ENCODE measurements at places on chromosomes 6 and 20.

GRCh38 chr6:82248273-82248735 is 760 bp upstream of the IBTK start:
- no peak for DNase-seq

- DNase-seq, result no peak
These were observed at the start of gene FLRT3 for GRCh38 chr20:14337400-14338171. FLRT3 (minus strand) TSS chr20:14337612; CDS start chr20:14327506, 10,106 bp downstream.

- no peak for DNase-seq
These were observed 4.9 kb downstream of the TAP2 start for GRCh38 chr6:32833664-32834063.

- no peak for DNase-seq
These were observed 38.9 kb upstream of the STMND1 start for GRCh38 chr6:17062871-17063440.

GRCh38 chr6:134454794-134455193 is 136.9 kb upstream of the SGK1 start:
- no peak for DNase-seq

GRCh38 chr6:163252061-163252591 is 162.4 kb upstream of the QKI start:
- no peak for DNase-seq

DNA sequence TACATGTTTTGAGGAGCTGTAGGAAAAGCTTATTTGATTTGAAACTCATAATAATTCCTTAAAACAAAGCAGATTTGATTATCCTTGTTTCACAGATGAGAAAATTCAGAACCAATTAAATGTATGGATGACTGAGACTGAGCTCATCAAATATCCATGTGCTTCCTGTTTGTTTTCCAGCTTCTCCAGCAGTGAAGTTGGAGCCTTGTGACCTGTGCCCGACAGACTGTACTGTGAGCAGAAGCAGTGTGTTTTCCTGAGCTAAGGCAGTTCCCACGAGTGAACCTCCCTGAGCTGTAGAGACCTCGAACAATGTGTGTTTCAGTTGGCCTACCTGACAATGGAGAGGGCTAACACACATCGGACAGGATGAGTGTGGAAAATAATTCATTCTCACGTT is 599.5 kb upstream of the NRSN1 start:
- no peak for DNase-seq

DNA sequence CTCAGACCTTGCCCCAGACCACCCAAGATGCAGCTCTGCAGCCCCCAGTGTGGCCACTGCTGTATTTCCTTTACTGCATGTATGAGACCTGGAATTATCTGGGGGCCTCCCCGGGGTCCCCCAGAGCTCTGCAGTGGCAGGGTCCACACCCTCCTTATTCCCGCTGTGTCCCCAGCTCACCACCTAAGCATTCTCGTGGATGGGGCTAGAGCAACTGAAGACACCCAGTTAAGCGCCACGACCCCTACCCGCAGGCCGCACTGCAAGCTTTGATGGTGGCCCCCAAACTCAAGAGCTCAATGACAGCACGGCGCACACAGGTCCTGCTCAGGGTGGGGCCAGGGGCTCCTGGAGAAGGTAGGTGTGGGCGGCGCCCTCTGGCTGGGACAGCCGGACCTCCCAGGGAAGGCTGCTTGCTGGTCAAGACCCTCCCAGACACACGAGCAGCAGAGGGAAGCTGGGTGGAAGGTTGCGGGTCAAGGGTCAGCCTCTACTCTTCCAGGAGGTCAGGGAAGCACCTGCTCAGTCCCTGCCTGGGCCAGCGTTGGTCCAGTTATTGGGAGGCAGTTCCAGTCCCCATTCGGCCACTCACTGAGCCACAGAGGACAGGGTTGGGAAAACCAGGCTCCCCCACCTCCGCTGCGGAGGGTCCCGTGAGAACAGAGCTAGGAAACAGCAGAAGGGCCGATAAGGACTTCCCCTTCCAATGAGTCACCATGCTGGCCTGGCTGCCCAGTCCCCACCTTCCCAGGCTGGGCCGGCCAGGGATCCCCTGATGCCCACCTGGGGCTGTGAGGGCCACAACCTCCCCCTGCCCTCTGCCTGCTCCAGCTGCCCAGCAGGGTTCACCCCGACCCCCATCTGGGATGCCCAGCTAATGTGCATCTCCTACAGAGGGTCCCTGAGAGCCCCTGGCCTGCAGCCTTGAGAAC is 2.9 kb downstream of the LAMA5 start:
- no peak for DNase-seq

GRCh38 chr20:46712056-46712636 is 2.7 kb downstream of the SLC2A10 start:
- no peak for DNase-seq

Data from CD4-positive, alpha-beta T cell treated with Interleukin-15 for 4 hours (primary cell).